ENCODE measurements at places on chromosomes 6 and 20.

DNA sequence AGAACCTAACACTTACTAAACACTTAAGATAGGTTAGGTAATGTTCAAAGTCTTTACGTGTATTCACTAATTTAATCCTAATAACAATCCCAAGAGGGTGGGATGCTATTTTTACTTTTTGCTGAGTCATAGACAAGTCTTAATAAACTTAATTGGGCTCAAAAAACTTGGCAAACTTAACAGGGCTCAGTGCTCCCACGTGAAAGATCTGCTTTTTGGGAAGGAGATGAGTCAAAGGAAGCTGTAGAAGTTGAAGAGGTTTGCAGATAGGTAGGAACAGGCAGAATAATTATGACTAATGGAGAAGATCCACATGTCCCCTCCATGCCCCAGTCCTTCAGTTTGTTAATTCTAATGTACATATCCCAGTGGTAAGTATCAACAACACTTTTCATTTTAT is 44.5 kb upstream of the STMND1 start:
- DNase-seq = no peak

- no peak for DNase-seq
These were observed 66.6 kb downstream of the AFG1L start for GRCh38 chr6:108361312-108361932.

DNA sequence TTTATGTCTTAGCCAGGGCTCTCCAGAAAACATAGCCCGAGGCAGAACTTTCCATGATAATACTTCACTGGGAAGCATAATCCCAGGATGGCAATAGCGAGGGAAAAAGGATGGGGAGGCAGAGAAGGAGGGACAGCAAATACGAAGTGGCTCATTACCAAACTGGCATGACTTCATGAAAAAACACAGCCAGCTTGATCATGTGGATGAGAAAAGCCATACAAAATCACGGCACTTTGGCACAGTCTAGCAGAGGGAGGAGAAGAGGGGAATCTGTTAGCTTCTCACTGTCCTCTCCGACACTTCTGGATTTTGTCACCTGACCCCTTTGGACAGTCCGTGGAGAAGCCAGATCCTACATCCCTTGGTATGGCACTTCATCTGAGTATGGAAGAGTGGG is 212.5 kb upstream of the GRIK2 start:
- DNase-seq = no peak

DNA sequence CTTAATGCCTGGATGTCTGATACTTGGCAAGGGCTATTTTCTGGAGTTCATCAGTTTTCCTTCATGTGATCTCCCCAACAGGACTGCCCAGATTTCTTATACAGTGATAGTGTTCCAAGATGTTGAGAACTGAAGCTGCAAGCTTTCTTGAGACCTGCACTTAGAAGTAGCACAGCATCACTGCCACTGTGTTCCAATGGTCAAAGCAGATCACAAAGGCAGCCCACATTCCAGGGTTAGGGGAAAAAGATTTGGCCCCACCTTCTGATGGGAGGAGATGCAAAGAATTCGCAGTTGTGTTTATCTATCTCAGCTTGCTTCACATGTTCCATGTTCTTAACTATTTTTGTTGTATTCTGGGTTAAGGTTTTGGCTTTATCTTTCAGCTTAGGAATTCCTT is 78.2 kb downstream of the GPX5 start:
- DNase-seq = no peak

DNA sequence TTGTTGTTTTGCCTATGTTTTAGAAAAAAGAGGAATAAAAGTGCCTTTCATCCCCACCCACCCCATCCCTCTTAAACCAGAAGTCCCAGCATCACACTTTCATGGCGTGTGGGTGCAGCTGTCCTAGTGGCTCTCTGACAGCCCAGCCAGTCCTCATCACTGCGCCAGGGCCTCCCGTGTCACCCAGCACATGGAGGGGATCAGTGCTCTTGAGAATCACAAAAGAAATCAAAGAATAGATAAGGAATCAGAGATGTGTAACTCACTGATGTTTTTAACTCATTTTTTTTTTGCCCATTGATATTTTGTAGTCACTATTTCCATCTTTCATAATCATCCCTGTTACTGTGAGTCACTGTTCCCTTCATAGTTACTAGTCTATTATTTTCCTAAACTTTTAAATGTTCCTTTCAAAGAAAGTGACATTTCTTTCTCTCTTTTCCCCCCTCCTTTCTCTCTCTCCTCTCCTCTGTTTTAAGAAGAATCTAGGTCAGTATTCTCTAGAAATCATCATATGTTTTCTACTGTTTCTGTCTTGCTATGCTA is 78.6 kb downstream of the AIG1 start:
- DNase-seq = no peak

DNA sequence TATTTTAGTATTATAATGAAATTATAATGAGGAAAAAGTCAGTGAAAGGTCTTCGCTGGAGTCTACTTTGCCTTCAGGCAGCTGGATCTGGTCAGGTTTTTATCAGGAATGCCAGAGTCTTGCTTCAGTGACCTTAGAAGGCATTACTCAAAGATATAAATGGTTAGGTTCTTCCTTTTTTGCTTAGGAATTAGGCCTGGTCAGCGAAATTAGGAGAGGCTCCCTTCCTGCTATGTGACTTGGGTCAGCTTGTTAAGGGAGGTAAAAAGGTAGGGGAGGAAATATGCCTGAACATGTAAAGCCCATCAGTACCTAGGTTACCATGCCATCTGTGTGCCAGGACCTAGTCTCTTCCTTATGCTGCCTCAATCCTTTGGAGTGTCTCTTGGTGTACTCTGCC is 115.1 kb downstream of the OTOR start:
- no peak for DNase-seq

DNA sequence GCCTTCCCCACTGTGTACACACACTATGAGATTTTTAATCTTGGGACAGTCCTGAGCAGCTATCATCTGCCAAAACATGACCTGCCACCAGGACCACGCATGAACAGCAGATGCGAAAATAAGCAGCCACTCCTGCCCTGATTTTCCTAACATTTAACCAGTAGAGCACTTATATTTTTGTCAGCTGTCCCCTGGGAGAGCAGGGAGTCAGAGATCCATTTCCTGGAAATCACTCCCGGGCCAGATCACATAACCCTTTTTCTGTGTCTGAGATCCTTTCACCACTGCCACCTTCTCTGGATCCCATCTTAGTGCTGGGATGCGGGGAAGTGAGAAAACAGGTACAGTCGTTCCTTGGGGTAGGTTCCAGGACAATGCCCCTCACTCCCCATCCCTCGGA is 5.7 kb downstream of the SDCBP2 start:
- no peak for DNase-seq

Data from H9 (cell line).